ENCODE measurements at places on chromosomes 11 and 22. TPM values are rescaled to one million over a fixed set of nuclear protein-coding genes. Genes with fewer than 3 reads are reported as not detected.

- no peak for ATAC-seq
Measured at GRCh38 chr22:23458663-23459541, 121.2 kb downstream of the IGLL1 start.

DNA sequence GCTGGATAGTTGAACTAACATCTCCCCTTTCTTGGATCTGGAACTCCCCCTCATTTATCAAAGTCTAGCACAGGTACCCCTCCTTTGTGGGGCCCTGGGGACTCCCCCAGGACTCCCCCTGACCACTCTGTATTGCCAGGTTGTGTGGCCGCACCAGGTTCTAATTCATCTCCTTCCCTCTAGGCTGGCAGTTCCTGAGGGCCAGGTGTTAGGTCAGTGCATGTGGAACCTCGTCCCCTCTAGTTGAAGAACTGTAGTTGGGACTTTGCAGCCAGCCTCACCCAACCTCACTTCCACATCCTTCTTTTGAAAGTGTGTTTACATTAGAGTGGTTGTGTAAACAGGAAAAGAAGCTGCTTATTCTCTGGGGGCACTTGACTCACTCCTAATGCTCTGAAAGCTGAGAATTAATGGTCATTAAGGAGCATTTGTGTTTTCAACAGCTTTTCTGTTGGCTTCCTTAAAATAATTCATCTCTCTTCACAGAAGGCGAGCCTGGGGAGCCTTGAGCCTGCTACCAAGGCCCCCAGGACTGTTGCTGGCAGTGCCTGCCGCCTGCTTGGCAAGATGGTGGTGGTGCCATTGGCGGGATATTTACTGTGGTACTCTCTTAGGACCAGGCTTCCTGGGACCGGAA lies 11.8 kb downstream of the UPB1 start:
- no peak for ATAC-seq

DNA sequence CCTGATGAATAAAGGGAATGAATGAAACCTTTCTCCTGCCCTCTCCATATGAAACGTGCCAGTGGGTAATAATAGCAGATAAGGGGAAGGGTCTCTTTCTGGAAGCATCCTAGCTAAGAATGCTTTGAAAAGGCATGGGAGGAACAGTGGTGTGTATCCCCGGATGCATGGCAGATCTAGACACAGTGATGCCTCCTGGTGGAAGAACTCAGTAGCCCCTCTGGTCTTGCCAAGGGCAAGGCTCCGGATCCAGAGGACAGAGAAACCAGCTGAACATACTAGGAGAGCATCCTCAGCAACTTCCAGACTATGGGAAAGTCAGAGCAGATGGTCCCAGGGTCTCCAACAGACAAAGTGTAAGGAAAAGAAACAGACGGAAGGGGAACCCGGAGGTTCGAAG lies 6.4 kb downstream of the BAIAP2L2 start:
- no peak for ATAC-seq

DNA sequence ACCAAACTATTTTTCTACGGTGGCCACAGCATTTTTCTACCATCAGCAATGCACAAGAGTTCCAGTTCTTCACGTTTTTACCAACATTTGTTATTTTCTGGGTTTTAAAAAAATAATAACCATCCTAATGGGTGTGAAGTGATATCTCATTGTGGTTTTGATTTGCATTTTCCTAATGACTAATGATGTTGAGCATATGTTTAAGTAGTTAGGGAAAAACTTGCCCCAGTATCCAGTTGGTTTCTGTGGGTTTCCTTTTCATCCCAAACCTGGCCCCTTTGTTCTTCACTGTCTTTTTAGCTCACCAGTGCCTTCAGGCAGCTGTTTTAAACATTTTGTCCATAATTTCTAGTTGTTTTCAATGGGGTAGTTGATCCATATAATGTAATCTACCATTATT lies 14.7 kb upstream of the PTS start:
- ATAC-seq, result no peak

GRCh38 chr11:125256541-125257189 lies 92.1 kb downstream of the PKNOX2 start:
- no peak for ATAC-seq

GRCh38 chr22:44352378-44353035 lies 39.8 kb upstream of the SHISAL1 start:
- no peak for ATAC-seq

GRCh38 chr11:124763156-124763947 lies 1.3 kb upstream of the ESAM start:
- ATAC-seq, result peak; percentile 15

- ATAC-seq, result no peak
Measured at GRCh38 chr11:102669664-102670063, 35.9 kb downstream of the MMP27 start.

Gene CBLIF
- total RNA-seq, result not detected

Gene APOL3
- total RNA-seq, result 44.6 TPM
